Hepatocyte (in vitro differentiated cells): ENCODE measurements at places on chromosomes 5 and 9. TPM values are rescaled to one million over a fixed set of nuclear protein-coding genes. Genes with fewer than 3 reads are reported as not detected.

DNA sequence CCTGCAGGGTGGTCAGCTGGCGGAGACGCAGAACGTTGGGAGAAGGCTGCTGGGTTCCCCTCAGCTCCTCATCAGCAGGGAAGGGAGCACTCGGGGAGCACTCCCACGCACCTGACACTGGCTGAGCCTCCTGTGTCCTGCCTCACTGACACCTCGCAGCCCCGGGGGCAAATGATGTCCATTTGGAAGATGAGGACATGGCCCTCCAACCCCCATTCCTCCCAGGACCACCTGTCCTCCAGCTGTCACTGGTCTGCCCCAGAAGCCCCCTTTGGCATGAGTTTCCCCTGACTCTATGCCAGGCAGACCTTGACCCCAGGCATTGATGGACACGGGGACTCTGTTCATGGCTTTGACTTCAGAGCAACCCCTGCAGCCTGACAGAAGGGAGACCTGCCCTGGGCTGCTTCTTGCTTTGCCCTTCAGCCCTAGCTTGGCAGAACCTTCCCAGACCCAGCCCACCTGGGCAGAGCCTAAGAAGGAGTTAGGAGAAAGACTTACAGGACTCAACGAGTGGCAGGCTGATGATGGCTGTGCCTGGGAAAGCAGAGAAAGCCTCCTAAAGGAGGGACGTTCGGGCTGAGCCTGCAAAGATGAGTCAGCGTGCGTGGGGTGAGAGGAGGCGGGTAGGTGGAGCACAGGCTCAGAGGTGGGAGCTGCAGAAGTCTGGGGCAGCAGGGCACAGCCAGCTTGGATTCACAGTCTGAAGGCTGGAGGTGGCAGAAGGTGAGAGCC lies 90.6 kb downstream of the LMX1B start:
- peaks cover 6% of the 10 kb centered on the region for H3K4me1 ChIP-seq
- no peak overlapping the region for H3K27ac ChIP-seq
- peak; percentile 79 for DNase-seq
- H3K4me3 ChIP-seq: no peak overlapping the region
- H3K36me3 ChIP-seq: no peaks in the 10 kb centered on the region
- H3K27me3 ChIP-seq: peaks cover 15% of the 10 kb centered on the region

GRCh38 chr5:135559354-135559753 lies 19.4 kb downstream of the CXCL14 start:
- DNase-seq: no peak
- peaks cover 4% of the 10 kb centered on the region for H3K4me1 ChIP-seq
- no peaks in the 10 kb centered on the region for H3K36me3 ChIP-seq
- H3K4me3 ChIP-seq: no peak overlapping the region
- peaks cover 35% of the 10 kb centered on the region for H3K27me3 ChIP-seq

- H3K27me3 ChIP-seq: no peaks in the 10 kb centered on the region
- no peaks in the 10 kb centered on the region for H3K4me1 ChIP-seq
- DNase-seq: no peak
These were observed 50.9 kb downstream of the OSTF1 start for GRCh38 chr9:75139201-75139600.

Gene NOXA1
- 12.5 and 13.9 TPM in 2 replicates for polyA plus RNA-seq
